Lung microvascular endothelial cell (primary cell): ENCODE measurements at places on chromosomes 7 and 10. TPM values are rescaled to one million over a fixed set of nuclear protein-coding genes. Genes with fewer than 3 reads are reported as not detected.

ZNF33B gene
- 8.7 and 27.0 TPM in 2 replicates for total RNA-seq

- no peak for DNase-seq
Observed at GRCh38 chr10:48343106-48343505, 36.6 kb downstream of the MAPK8 start.

LBX1 gene
- not detected in 2 replicates for total RNA-seq

GRCh38 chr7:102061981-102062390 is 224.7 kb upstream of the SH2B2 start:
- DNase-seq, result no peak

HOXA9 gene
- total RNA-seq, result 2.0 and 3.9 TPM in 2 replicates

- DNase-seq, result no peak
Observed at GRCh38 chr10:52875336-52875735, 102.8 kb upstream of the MBL2 start.
